Endothelial cell (in vitro differentiated cells): ENCODE measurements at places on chromosomes 5 and 9. TPM values are rescaled to one million over a fixed set of nuclear protein-coding genes. Genes with fewer than 3 reads are reported as not detected.

DNA sequence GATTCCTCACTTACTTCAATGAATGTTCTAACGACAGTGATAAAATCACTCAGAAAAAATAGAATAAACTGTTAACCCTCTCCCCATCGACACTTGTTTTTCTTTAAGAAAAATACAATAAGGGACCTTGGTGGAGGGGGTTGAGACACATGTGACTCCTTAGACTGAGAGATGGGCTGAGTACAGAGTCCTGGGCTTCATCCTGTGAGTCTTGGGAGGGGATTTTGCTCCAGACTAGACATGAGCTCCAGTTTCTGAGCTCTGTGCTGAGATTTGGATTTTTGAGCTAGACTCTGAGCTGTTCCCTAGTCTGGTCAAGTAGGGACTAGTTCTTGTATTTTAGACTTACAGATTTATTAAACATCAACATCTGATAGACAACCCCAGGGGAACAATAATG, 241.5 kb upstream of the MVB12B start:
- peaks cover 3% of the 10 kb centered on the region for H3K27me3 ChIP-seq
- no peak for DNase-seq
- H3K4me3 ChIP-seq, result no peak overlapping the region
- no peak overlapping the region for H3K27ac ChIP-seq
- peaks cover 5% of the 10 kb centered on the region for H3K4me1 ChIP-seq

- H3K4me3 ChIP-seq, result no peak overlapping the region
- H3K36me3 ChIP-seq, result peaks cover 3% of the 10 kb centered on the region
- no peak overlapping the region for H3K27ac ChIP-seq
- H3K4me1 ChIP-seq, result peaks cover 4% of the 10 kb centered on the region
- H3K27me3 ChIP-seq, result peaks cover 2% of the 10 kb centered on the region
These were observed 94.2 kb downstream of the CRB2 start for GRCh38 chr9:123450098-123450770.

DNA sequence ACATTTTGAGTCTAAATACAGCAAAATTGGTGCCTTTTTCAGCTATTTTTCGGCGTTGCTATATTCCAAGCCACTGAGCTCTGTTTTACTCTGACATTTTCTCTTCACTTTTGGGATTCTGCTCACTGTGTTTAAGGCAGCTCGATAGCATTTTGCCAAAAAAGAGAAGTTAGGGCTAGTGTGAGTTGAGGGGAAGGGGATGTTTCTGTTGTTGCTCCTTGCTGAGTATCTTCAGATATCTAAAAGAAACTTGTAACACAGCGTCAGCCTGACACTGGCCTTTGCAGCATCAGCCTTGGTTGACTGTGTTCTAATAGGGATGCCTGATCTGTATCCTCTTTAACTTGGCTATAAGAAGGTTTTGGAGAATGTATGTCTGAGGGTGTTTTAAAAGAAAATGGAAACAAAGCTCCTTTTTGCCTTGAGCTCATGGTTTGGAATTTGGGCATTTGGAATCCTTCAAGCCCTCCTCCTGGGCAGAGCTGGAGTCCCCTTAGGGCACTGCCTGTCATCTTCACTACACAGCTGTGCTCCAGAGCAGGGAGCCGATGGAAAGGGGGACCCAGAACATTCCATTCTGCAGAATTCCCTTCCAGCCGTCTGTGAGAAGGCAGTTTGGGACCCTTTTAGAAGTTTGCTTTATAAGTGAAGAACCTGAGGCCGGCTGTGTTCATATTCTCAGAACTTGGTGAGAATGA, 63.0 kb downstream of the EXOSC2 start:
- H3K27me3 ChIP-seq, result no peaks in the 10 kb centered on the region
- no peaks in the 10 kb centered on the region for H3K36me3 ChIP-seq
- H3K4me1 ChIP-seq, result peaks cover 38% of the 10 kb centered on the region
- H3K4me3 ChIP-seq, result no peak overlapping the region
- H3K27ac ChIP-seq, result peak overlapping the region; percentile 88

DNA sequence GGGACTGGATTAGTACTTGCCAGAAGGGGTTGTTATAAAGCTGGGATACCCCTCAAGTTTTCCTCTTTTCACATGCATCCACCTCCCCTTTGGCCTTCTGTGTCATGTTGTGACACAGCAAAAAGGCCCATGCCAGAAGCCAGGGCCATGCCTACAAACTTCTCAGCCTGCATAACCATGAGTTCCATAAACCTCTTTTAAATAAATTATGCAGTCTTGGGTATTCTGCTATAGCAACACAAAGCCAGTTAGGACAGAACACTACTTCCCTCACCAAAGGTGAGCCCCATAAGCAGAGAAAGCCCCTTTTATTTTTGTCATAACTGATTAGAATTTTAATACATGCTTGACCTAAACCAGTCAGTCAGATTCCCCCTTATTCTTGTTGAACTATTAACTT, 801.3 kb downstream of the DNAH5 start:
- no peak overlapping the region for H3K4me3 ChIP-seq
- DNase-seq, result no peak
- no peak overlapping the region for H3K27ac ChIP-seq
- no peaks in the 10 kb centered on the region for H3K36me3 ChIP-seq

- H3K27me3 ChIP-seq, result peaks cover 6% of the 10 kb centered on the region
- peak overlapping the region; percentile 55 for H3K27ac ChIP-seq
- H3K4me3 ChIP-seq, result peak overlapping the region; percentile 87
- DNase-seq, result no peak
These were observed 3.8 kb downstream of the SPRY4 start for GRCh38 chr5:142320851-142321560.

- H3K27ac ChIP-seq, result no peak overlapping the region
- H3K4me3 ChIP-seq, result no peak overlapping the region
- DNase-seq, result no peak
- H3K36me3 ChIP-seq, result peaks cover 9% of the 10 kb centered on the region
- peaks cover 7% of the 10 kb centered on the region for H3K4me1 ChIP-seq
- H3K27me3 ChIP-seq, result peaks cover 1% of the 10 kb centered on the region
These were observed 98.1 kb downstream of the CDK5RAP2 start for GRCh38 chr9:120481846-120482245.

DNA sequence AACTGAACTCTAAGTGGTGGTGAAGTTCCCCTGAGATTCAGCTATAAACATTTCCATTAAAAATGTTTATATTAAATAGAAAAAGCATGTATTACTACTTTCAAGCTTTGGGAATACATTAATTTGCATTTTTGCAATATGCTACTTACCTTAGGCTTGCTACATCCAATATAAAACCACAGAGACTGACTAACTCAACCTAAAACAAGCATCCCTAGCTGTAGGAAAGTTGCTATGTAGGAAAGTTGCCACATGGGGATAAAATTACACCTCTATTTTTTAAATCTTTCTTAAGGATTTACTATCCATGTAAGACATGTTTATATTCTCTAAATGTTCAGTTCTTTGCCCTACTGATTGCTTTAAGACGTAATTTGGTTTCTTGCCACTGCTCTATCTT, 12.8 kb downstream of the SCAMP1 start:
- H3K4me3 ChIP-seq, result no peak overlapping the region
- H3K27me3 ChIP-seq, result no peaks in the 10 kb centered on the region
- no peak overlapping the region for H3K27ac ChIP-seq
- H3K36me3 ChIP-seq, result no peaks in the 10 kb centered on the region
- DNase-seq, result no peak

DNA sequence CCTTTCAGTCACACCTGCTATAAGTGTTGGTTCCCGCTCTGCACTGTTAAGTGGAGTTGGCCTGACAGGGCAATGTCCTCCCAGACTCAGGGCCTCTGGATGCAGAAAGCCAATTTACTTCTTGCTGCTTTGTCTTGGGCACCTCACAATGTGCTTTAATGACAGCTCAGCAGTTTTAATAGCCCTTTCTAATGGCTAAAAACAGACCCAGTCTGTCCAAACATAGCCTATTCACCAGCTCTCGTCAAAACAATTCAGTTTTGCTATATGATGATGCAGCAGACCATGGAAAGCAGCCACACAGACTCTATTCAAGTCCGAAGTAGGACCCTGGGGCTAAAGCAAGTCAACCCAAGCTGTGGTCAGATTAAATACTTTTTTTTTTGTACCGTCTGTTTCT, 529.1 kb upstream of the SEMA6A start:
- peaks cover 14% of the 10 kb centered on the region for H3K4me1 ChIP-seq
- no peaks in the 10 kb centered on the region for H3K36me3 ChIP-seq
- no peaks in the 10 kb centered on the region for H3K27me3 ChIP-seq
- H3K4me3 ChIP-seq, result no peak overlapping the region
- no peak overlapping the region for H3K27ac ChIP-seq

DNA sequence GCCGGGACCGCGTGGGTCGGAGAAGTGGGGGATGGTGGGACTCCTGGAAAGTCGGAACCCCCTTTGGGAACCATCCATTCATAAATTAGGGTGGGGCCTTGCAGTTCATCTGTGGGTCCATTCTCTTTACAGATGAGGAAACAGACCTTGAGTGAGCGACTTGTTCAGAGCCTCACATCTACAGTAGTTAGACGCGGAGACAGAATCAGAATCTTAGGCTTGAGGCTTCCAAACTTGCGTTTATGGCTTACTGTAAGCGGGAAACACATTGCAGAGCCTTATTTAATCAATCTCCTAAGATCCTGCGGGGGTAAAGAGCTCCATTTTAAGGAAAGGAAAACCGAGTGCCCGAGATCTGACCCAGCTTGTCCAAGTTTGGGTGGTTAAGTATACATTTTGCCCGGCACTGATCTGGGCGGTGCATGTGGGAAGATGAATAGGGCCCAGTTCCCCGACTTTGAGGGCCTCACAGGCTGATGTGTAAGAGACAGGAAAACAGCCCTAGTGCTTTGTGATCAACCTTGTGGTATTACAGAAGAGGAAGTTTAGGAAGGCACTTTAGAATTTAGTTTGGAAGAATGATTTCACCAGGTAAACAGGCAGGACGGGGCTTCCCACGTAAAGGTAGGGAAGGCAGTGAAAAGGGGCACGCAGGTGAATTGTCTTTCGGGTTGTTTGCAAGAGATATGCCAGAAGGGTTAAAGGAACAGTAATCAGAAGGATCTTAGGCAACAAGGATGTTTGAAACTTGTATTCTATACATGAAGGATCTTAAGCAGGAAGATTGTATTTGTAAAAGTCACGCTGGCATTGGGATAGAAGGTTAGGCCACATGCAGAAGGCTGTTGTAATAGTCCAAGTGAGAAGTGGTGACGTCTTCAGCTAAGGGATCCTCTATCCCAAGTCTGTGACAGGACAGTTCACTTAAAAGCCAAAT, 744 bp downstream of the TARS1 start:
- H3K27ac ChIP-seq, result no peak overlapping the region
- peak; percentile 18 for DNase-seq
- peaks cover 20% of the 10 kb centered on the region for H3K4me1 ChIP-seq

- no peaks in the 10 kb centered on the region for H3K27me3 ChIP-seq
- H3K4me3 ChIP-seq, result no peak overlapping the region
- no peaks in the 10 kb centered on the region for H3K4me1 ChIP-seq
These were observed 208.0 kb downstream of the SGCD start for GRCh38 chr5:156534906-156535485.

- no peaks in the 10 kb centered on the region for H3K4me1 ChIP-seq
- peaks cover 2% of the 10 kb centered on the region for H3K27me3 ChIP-seq
- no peaks in the 10 kb centered on the region for H3K36me3 ChIP-seq
These were observed 162.9 kb downstream of the FAM170A start for GRCh38 chr5:119792161-119792799.

GRCh38 chr9:96646081-96646991, 8.8 kb downstream of the PRXL2C start:
- no peaks in the 10 kb centered on the region for H3K4me1 ChIP-seq
- no peak overlapping the region for H3K27ac ChIP-seq
- H3K36me3 ChIP-seq, result peaks cover 23% of the 10 kb centered on the region
- H3K4me3 ChIP-seq, result peak overlapping the region; percentile 7
- no peak for DNase-seq
- H3K27me3 ChIP-seq, result no peaks in the 10 kb centered on the region

GRCh38 chr5:19676895-19677294, 311.1 kb downstream of the CDH18 start:
- no peak overlapping the region for H3K4me3 ChIP-seq
- no peaks in the 10 kb centered on the region for H3K36me3 ChIP-seq
- no peaks in the 10 kb centered on the region for H3K27me3 ChIP-seq
- no peak overlapping the region for H3K27ac ChIP-seq
- no peak for DNase-seq

- H3K27ac ChIP-seq, result no peak overlapping the region
- peaks cover 1% of the 10 kb centered on the region for H3K27me3 ChIP-seq
- peak overlapping the region; percentile 62 for H3K4me3 ChIP-seq
- no peaks in the 10 kb centered on the region for H3K36me3 ChIP-seq
- DNase-seq, result no peak
These were observed 1.7 kb downstream of the GOLM1 start for GRCh38 chr9:86097510-86098224.

DNA sequence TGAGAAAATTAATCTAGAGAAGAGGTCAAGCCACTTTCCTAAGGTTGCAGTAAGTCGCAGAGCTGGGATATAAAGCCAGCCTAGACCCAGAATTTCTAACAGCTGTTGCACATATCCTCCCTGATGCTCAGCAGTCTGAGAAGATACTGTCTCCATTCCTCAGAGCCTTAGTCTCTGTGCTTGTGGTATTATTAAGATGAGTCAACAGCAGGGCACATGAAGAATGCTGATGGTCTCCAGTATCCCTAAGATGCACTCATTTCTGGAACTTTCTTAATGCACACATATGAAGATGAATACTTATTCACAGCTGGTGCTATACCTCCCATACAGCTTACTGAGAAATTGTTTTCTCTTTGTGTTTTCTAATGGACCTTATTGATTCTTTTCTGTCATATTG, 32.5 kb downstream of the SGCD start:
- no peak overlapping the region for H3K27ac ChIP-seq
- no peak for DNase-seq
- H3K4me3 ChIP-seq, result no peak overlapping the region
- no peaks in the 10 kb centered on the region for H3K36me3 ChIP-seq

- H3K4me3 ChIP-seq, result peak overlapping the region; percentile 82
- no peak for DNase-seq
- H3K27ac ChIP-seq, result peak overlapping the region; percentile 74
These were observed 852 bp downstream of the ARHGEF37 start for GRCh38 chr5:149581931-149582768.

GRCh38 chr5:111672099-111672498, 84.9 kb downstream of the NREP start:
- H3K4me1 ChIP-seq, result peaks cover 5% of the 10 kb centered on the region
- peaks cover 3% of the 10 kb centered on the region for H3K27me3 ChIP-seq
- no peak overlapping the region for H3K27ac ChIP-seq
- no peak for DNase-seq

GRCh38 chr5:149801307-149801990, 71.3 kb downstream of the PPARGC1B start:
- H3K4me1 ChIP-seq, result peaks cover 35% of the 10 kb centered on the region
- no peak for DNase-seq
- no peak overlapping the region for H3K27ac ChIP-seq
- H3K4me3 ChIP-seq, result no peak overlapping the region
- no peaks in the 10 kb centered on the region for H3K36me3 ChIP-seq
- peaks cover 2% of the 10 kb centered on the region for H3K27me3 ChIP-seq

GRCh38 chr5:132446621-132447020, 44.0 kb downstream of the IRF1 start:
- peaks cover 5% of the 10 kb centered on the region for H3K4me1 ChIP-seq
- no peaks in the 10 kb centered on the region for H3K27me3 ChIP-seq
- H3K4me3 ChIP-seq, result no peak overlapping the region
- DNase-seq, result no peak
- H3K36me3 ChIP-seq, result no peaks in the 10 kb centered on the region

Gene ZNF462
- total RNA-seq, result 98.3 TPM

Gene FGD3
- total RNA-seq, result 1.1 TPM

Gene NDUFAF2
- 13.9 TPM for total RNA-seq

Gene MOB3B
- 6.4 TPM for total RNA-seq

Gene FABP6
- 1.2 TPM for total RNA-seq

Gene OR1Q1
- not detected for total RNA-seq

Gene NINJ1
- total RNA-seq, result 34.2 TPM

Gene APBA1
- 8.4 TPM for total RNA-seq

Gene ENC1
- 162 TPM for total RNA-seq

Gene KIF20A
- total RNA-seq, result 10.3 TPM

Gene FBXW5
- 100.0 TPM for total RNA-seq
